Fibroblast of the aortic adventitia (primary cell): ENCODE measurements at places on chromosomes 3 and 15. TPM values are rescaled to one million over a fixed set of nuclear protein-coding genes. Genes with fewer than 3 reads are reported as not detected.
A peak's percentile ranks its signal among the peaks of the same experiment; 100 is the strongest.

- DNase-seq, result peak; percentile 22
Observed at GRCh38 chr3:136120373-136121348, 75.5 kb downstream of the MSL2 start.

- peak; percentile 17 for DNase-seq
Observed at GRCh38 chr3:73148682-73149081, 87.2 kb downstream of the EBLN2 start.

GRCh38 chr3:134103470-134103869 lies 73.7 kb upstream of the SLCO2A1 start:
- DNase-seq, result no peak

GRCh38 chr15:101286471-101287114 lies 8.5 kb downstream of the SNRPA1 start:
- no peak for DNase-seq

GRCh38 chr15:78085928-78086327 lies 6.4 kb upstream of the SH2D7 start:
- DNase-seq, result peak; percentile 95

DNA sequence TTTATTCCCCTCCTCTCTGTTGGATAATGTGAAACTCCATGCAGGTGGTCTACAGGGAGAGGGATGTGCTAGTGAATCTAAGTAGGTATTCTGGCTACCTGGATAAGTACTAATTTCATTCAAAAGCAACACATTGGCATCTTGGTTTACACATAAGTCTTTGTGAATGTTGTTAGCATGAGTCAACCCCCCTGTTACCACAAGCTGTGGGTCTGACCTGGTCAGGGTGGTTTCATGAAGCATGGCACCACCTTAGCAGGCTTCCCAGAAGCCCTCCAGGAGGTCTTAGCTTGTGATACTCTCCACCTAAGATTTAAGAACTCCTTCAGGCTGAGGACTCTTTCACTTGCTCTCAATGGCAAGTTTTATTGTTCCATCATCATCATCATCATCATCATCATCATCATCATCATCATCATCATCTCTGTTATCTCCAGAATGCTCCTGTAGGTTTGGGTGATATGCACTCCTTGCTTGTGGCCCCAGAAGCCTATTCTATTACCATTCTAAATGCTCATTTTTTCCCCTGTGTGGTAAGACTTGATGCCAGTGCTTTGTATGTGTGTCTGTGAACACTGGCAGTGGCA lies 62.8 kb downstream of the EPHB1 start:
- no peak for DNase-seq

- DNase-seq, result peak; percentile 78
Observed at GRCh38 chr3:108218811-108219210, 3.4 kb downstream of the IFT57 start.

GRCh38 chr3:113783980-113784379 lies 37.1 kb downstream of the ATP6V1A start:
- no peak for DNase-seq

GRCh38 chr3:152203652-152204051 lies 65.1 kb upstream of the MBNL1 start:
- peak; percentile 47 for DNase-seq

DNA sequence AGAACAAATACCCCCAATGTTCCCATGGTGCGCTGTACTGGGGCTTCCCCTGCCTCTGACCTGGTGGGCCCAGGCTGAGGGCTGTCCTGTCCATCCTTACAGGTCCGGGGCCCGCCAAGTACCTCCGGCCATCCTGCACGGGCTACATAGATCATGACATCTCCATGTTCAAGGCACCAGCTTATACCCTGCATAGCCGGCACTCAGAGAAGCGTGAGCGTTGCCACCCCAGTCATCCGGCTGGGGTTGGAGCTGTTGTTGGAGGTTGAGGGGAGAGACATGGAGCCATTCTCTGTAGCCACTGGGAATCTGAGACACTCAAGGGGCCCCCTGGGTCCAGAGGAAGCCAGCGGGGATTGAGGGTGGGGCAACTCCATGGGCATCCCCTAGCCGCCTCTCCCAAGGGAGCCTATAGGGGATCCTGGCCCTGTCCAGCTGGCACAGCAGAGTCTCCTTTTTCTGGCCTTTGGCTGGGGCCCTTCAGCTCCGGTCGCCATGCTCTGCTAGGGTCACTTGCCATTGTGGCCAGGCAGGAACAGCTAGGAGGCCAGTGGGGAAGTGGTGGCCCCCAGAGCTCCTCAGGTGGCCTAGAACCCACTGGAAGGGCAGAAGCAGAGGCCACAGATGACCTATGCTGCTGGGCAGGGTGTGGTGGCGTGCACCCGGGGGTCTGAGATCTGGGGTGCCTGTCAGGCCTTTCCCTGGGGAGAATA lies 12.5 kb upstream of the CSPG4 start:
- no peak for DNase-seq

DNA sequence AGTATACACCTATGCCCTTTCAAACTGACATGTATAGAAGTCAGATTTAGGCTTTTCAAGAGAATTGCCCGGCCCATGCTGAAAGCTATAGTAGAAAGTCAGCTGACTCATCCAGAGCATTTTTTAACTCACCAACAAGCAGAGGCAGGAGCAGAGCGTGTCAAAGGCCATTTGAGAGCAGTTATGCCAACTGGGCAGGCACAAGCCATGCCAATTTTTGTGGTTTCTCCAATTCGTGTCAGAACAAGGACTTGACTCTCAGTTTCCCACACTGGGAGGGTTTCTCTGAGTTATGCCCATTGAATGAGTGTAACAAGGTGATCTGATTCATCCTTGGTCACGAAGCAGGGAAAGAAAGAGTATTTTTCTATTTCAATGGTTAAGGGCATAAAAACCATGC lies 403.3 kb upstream of the THBS1 start:
- DNase-seq, result no peak

DNA sequence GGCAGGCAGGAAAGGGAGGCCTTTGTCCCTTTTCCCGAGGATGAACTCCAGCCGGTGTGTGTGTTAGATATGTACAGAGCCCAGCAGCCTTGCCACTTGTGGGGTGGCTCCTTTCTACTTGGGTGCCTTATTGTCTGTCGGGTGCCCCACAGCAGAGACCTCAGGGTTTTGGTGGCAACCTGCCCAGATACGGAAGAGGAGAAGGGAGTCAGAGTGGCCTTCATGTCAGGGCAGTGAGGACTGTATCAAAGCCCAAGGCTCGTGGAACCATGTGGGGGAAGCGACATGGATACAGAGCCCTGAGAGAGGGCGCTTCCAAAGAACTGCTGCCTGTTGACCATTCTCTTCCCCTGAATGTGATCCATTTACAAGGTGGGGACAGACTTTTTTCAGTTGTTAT lies 166.2 kb downstream of the SLCO3A1 start:
- DNase-seq, result no peak

- DNase-seq, result no peak
Observed at GRCh38 chr3:128078322-128078721, 26.1 kb downstream of the SEC61A1 start.

DNA sequence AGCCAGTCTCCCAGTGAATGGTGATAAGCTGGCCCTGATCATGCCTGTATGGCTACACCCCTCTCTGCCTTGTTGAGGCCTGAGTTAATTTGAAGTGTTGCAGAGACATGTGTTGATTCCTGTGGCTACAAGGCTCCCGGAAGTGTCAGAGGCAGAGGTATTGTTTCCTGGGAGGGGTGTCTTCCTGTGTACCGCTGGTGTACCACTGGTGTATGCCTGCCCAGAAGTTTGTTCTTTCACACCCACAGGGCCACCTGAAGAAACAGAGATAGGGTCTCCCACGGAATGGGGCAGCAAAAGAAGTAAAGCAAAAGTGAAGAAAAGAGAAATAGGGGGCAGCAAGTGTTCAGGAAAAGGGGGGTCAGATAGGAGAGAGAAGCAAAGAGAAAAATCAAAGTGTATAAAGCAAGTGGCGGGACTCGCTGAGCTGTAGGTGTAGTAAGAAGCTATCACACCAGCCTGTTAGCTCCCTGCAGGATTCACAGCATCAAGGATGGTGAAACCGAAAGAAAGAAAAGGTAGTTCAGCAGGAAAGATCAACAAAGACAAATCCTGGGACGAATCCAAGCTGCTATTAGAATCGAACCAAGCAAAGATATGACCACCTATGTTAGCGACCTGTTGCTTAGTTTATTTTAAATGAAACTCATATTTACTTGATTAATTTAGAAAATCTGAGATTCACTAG lies 36.6 kb upstream of the CD47 start:
- DNase-seq, result no peak

DNA sequence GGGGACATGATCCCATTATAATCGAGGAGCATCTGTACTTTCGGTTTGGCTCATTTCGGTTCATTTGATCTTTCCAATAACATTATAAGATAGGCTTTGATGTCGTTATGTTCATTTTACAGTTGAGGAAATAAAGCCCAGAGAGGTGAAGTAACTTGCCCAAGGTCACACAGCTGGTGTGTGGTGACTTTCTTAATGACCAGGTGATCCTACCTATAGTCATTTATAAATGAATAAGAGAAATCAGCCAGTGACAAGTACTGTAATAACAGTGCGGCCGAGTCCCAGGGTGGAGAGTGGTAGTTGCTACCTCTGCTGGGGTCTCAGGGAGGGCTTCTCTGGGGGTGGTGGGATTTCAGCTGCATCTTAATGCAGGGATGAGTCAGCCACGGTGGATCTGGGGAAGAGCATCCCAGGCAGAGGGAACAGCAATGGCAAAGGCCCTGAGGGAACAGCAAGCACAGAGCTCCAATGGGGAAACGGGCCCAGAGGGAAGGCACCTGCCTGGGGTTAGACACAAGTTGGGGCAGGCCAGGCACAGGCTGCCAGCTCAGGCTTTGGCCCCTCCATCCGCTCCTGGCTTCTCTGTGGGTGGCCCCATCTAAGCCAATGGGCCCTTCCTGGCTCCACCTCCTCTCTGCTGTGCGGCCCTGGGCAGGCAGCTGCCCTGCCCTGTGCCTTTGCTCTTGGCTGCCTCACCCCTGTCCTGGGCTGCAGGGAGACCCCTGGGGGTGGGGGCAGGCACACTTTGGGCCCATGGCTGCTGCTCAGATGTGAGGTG lies 1.1 kb upstream of the FBLN2 start:
- no peak for DNase-seq

- no peak for DNase-seq
Observed at GRCh38 chr3:120650311-120650710, 31.7 kb downstream of the HGD start.

- DNase-seq, result peak; percentile 5
Observed at GRCh38 chr3:104447681-104448080, 919.0 kb upstream of the ALCAM start.

- DNase-seq, result no peak
Observed at GRCh38 chr15:100570735-100571313, 31.2 kb downstream of the LINS1 start.

- DNase-seq, result peak; percentile 85
Observed at GRCh38 chr15:78108300-78109084, 16.1 kb downstream of the SH2D7 start.

DNA sequence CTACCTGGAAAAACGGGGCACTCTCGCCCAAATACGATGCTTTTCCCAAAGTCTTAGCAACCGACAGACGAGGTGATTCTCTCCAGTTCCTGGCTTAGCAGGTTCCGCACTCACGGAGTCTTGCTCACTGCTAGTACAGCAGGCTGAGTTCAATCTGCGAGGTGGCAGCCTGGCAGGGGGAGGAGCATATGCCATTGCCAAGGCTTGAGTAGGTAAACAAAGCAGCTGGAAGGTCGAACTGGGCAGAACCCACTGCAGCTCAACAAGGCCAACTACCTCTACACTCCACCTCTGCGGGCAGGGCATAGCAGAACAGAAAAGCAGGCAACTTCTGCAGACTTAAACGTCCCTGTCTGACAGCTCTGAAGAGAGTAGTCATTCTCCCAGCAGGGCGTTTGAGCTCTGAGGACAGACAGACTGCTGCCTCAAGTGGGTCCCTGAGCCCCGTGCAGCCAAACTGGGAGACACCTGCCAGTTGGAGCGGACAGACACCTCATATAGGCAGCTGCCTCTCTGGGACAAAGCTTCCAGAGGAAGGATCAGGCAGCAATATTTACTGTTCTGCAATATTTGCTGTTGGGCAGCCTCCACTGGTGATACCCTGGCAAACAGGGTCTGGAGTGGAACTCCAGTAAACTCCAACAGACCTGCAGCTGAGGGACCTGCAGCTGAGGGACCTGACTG lies 73.4 kb upstream of the CADM2 start:
- DNase-seq, result no peak

DNA sequence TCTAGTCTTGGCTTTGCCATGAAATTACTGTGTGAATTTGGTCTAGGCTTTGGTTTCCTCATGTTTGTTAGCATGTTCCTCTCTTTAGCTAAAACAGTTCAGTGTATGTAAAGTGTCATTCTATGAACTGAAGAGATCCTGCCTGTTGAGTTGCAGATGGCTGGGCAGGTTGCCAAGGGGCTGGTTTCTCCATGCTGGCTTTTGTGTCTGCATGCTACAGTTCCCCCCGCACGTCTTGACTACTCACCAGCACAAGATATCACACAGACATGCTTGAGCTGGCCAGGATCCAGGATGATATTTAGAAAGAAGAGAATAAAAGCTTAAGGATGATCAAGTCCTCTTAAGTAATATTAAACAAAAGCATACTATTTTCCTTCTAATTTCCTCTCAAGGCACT lies 90.2 kb downstream of the CERS3 start:
- DNase-seq, result peak; percentile 0

GRCh38 chr3:65398953-65399352 lies 639.8 kb downstream of the MAGI1 start:
- DNase-seq, result no peak

- peak; percentile 79 for DNase-seq
Observed at GRCh38 chr3:27590437-27591298, 106.5 kb upstream of the SLC4A7 start.

DNA sequence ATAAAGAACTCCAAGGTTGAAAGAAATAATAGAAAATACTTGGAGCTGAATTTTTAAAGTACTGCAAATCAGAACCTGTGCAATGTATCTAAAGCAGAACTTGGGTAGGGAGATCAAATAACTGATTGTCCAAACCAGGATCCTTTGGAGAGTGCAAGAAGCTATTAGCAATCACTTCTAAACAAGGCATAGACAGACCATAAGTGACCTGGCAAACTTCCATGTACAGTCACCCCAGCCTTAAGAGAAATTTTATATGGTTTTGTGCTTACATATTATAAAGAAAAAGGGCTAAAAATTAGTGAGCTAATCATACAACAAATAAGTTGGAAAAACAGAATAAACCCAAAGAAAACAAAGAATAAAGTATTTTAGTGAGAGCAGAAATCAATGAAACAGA lies 35.2 kb downstream of the ETV5 start:
- DNase-seq, result no peak

- no peak for DNase-seq
Observed at GRCh38 chr3:178002113-178002512, 534.1 kb upstream of the KCNMB2 start.

- peak; percentile 35 for DNase-seq
Observed at GRCh38 chr15:60389261-60390077, 8.3 kb downstream of the ANXA2 start.

GRCh38 chr3:74756674-74757073 lies 142.2 kb upstream of the CNTN3 start:
- DNase-seq, result no peak

- peak; percentile 55 for DNase-seq
Observed at GRCh38 chr3:7657214-7658112, 796.5 kb downstream of the GRM7 start.

NANOGP8 gene
- 0.81 TPM in 1 of 2 replicates, not detected in the other for total RNA-seq

PLA2G4D gene
- not detected in 2 replicates for total RNA-seq

TICRR gene
- 0.33 and 8.8 TPM in 2 replicates for total RNA-seq

SENP8 gene
- total RNA-seq, result 0.98 and 3.8 TPM in 2 replicates

CLDN18 gene
- not detected in 2 replicates for total RNA-seq

CCDC13 gene
- 0.27 and 8.6 TPM in 2 replicates for total RNA-seq

SEMA3G gene
- total RNA-seq, result 0.49 TPM in 1 of 2 replicates, not detected in the other

IQCF5 gene
- not detected in 2 replicates for total RNA-seq

TIMP4 gene
- 4.3 and 12.3 TPM in 2 replicates for total RNA-seq

ARRDC4 gene
- total RNA-seq, result 6.2 and 18.3 TPM in 2 replicates

GPX1 gene
- total RNA-seq, result 167 and 295 TPM in 2 replicates

TLR9 gene
- not detected in 2 replicates for total RNA-seq

CRYBG3 gene
- 23.9 and 28.8 TPM in 2 replicates for total RNA-seq

HACD3 gene
- total RNA-seq, result 30.7 and 89.3 TPM in 2 replicates

PLSCR2 gene
- total RNA-seq, result not detected in 2 replicates

FGF7 gene
- total RNA-seq, result 87.9 and 97.7 TPM in 2 replicates

IFT80 gene
- 61.0 and 79.2 TPM in 2 replicates for total RNA-seq
